ENCODE measurements at places on chromosomes 2 and 18.

DNA sequence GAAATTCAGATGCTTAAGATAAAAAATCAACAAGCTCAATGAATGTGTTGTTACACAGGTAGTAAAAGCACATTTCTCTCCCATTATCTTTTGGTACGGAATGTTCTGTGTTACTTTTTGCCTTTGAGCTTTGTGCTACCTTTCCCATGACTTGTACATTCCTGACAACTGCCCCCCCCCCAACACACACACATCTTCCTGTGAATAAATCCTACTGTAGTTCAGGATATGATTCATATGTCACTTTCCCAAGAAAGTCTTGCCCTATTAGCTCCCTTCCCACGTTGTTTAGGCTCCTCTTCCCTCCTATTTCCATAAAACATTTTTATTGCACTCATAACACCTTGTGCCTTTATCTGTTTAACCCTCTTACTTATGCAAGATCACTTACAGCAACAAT is 442.6 kb upstream of the LRATD1 start:
- no peak for DNase-seq

- no peak for DNase-seq
Observed at GRCh38 chr2:71668326-71669057, 215.1 kb downstream of the DYSF start.

DNA sequence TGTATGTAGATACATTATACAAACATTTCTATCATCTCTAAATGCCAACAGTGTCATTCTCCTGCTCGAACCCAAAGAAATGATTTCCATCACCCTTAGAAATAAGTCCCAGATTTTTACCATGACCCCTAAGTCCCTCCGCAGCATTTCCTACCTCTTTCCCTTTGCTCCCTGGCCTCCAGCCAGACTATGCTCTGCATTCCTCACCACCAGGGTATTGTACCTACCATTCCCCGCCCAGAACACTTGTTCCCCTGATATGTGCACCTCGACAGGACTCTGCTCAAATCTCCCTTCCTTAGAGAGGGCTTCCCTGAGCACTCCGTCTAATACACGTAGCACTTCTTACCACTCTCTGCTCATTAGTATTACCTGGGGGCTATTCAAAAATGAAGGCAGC is 630.2 kb downstream of the ARHGAP15 start:
- no peak for DNase-seq

GRCh38 chr2:134194519-134194918 is 59.4 kb upstream of the MGAT5 start:
- DNase-seq, result no peak

- no peak for DNase-seq
Observed at GRCh38 chr2:130378206-130378897, 22.5 kb downstream of the PTPN18 start.

GRCh38 chr2:129780316-129781270 is 198.9 kb upstream of the RAB6C start:
- no peak for DNase-seq

GRCh38 chr2:231935207-231935524 is 9.0 kb upstream of the NPPC start:
- DNase-seq, result no peak

DNA sequence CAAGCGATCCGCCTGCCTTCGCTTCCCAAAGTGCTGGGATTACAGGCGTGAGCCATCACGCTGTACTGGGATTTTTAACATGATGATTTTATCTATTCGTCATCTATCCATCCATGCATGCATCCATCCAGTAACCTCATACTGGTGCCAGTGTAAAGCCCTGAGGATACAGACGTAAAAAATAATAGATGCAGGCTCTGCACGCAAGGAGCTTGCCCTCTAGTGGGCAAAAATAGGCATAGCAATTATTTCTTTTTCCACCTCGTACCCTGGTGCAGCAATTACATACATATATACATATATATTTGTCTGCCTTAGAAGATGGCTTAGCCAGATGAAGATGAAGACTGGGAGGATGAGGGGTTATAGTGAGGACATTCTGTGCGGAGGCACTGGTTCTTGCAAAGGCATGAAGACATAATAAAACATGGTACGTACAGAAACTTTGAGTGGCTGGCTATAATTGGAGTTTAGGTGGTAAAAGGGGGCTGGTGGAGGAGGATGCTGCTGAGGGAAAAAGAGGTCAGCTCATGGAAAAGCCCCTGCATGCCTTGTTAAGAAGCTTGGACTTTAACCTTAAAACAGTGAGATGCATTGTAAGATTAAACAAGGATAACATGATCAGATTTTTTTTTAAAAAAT is 19.6 kb upstream of the RPIA start:
- peak; percentile 83 for DNase-seq

DNA sequence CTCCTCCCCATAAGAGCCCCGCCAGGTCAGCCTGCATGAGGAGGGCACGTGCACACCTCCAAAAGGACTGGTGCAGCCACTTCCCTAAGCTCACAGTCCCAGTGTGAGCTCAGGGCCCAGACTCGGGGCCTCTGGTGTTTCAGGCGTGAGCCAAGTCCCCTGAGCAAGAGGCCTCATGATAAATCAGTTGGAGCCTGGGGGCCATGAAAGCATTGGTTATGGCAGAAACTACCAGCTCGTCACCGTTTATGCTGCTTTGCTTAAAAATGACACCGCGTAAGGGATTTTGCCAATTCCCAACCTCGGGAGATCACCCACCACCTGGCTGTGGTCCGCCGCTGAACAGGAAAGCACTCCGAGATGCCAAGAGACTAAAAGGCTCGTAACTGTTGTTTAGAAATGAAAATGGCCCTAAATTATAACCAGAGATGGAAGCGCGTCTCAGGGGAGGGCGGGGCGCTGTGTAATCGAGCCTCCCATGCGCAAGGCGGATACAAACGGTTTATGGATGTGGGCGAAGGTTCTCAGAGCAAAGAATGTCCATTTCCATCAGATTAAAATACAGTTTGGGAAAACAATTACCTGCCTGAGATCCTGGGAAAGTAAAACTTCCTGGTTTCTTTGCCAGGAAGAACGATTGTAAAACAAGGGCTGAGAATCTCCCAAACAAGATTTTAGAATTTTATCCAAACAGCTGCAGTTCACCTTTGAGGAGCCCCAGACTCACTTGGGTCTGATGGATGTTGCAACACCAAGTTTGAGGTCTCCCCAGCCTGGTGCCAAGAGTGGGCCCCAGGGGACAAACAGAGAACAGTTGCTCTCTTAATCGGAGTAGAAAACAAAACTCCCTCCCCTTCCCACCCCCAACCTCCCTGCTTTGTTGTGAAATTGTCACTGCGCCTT is 141.4 kb downstream of the BCL2 start:
- DNase-seq, result peak; percentile 80

DNA sequence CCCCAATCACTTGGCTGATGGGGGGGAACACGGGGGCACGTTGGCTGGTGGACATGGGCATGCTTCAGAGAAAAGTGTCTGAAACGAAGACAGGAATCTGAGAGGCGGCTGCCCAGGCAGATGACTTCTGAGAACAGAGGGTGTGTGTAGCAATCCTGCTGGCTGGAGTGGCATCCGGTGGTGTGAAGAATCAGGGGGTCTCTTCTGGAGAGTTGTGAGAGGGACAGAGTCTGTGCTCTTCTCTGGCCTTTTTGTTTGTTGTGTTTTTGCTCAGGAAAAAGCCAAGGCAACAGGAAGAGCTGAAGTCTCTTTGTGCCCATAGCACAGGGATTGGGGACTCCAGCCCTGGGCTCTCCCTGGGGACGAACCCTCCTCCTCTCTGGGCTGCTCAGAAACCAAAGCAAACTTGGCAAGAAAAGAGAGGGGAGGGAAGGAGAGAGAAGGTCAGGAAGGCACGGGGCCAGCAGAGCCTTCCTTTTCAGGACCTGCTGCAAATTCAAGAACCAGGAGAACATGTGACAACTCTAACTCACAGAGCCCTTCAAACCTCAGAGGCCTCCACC is 97.0 kb upstream of the SMAD2 start:
- peak; percentile 21 for DNase-seq

DNA sequence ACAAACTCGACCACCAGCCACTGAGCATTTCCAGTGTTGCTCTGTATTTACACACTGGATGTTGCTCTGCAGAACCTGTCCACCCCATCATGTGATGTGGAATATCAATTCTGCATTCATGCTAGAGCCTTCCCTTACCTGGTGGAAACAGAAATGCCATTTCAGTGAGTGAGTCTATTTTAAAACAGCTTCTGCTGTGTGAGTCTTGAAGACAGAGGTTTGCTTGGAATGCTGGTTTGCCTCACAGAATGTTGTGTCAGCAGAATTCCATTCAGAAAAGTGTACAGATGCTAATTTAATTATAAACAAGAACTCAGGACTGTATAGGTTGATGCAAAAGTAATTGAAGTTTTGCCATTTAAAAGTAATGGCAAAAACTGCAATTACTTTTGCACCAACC is 118.3 kb downstream of the MAP3K20 start:
- peak; percentile 52 for DNase-seq

DNA sequence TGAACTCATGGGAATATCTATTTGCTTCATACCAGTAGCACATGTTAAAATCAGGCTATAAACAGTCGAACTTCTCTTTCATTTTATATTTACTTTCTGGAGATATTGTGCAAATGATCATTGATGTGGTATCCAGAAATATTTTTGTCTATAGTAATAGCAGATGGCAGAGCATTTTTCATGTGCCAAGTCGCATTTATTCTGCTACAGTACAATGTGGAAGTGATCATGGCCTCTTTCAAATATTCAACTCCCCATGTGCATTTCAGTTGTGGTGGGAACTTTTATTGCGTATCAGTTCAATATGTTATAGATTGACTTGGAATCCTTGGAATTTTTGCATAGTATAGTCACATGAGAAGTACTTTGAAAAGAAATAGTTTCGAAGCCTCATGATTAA is 57.4 kb downstream of the RHBDD1 start:
- peak; percentile 76 for DNase-seq

DNA sequence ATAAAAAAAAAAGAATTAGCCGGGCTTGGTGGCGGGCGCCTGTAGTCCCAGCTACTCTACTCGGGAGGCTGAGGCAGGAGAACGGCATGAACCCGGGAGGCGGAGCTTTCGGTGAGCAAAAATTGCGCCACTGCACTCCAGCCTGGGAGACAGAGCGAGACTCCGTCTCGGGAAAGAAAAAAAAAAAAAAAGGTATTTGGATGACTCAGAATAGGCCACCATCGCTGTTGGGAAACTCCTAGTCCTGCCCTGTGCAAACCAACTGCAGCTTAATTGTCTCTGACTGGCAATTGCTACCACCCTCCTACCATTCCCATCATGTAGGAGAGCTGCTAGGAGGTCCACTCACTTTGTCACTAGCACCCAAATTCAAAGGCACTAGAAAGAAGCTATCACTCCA is 43.5 kb downstream of the ATP8B1 start:
- no peak for DNase-seq

- no peak for DNase-seq
Observed at GRCh38 chr2:120167272-120167671, 55.9 kb downstream of the TMEM185B start.

DNA sequence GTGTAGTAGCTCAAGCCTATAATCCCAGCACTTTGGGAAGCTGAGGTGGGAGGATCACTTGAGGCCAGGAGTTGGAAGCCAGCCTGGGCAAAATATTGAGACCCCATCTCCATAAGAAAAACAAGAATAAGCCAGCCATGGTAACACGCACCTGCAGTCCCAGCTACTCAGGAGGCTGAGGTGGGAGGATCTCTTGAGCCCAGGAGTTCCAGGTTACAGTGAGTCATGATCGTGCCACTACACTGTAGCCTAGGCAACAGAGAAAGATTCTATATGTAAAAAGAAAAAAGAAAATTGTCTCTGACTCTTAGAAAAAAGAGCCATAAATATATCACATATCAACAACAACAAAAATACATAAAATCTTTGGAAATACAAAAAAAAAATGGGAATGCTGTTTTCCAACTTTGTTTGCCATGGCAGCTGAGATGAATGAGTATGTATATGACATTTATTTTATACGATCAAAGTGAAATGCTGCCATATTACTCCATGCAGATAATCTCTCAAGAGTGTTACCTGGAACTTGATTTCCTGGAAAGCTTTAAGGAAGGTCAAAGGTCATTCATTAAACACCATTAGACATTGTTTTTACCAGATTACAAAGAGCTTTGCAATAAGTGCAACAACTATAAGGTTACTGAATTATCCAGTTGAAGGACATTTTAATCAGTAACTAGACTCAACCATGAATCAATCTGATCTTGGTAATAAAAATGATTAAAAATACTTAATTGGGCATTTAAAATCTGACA is 19.7 kb upstream of the DAPL1 start:
- no peak for DNase-seq

DNA sequence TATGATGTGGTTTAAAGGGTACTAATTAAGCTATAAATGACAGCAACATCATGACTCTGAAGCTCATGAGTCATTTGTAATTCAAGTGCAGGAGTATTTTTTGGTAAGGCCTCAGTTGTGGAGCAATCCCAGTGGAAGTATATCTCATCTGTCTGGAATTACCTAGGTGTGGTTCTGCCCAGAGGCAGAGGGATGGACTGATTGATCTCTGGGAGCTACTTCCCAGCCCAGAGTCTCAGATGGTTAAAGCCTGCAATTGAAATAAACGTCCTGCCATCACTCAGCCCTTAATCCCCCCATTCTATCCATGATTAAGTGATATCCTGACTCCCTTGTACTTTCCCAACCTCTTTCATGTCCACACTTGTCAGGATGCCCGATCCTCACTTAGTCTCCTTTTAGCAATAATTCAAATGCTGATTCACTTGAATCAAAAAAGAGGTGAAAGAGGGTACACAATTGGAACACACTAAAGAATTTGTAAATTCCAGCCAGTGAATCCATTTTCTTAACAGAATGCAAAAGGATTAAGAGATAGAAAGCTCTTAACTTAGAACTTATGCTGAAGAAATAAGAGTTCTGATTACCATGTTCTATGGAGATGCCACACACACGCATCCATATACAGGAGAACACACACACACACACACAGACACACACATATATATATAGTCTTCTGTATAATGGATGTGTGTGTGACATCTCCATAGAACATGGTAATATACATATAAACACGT is 664.4 kb downstream of the NYAP2 start:
- DNase-seq, result peak; percentile 69

- DNase-seq, result peak; percentile 51
Observed at GRCh38 chr2:75523313-75524275, 37.1 kb downstream of the EVA1A start.

- DNase-seq, result no peak
Observed at GRCh38 chr2:30684996-30685395, 122.2 kb downstream of the CAPN13 start.

GRCh38 chr2:16251511-16252225 is 311.3 kb downstream of the MYCN start:
- DNase-seq, result no peak

GRCh38 chr2:42639340-42640077 is 71.1 kb downstream of the MTA3 start:
- no peak for DNase-seq

GRCh38 chr2:130307850-130308249 is 34.8 kb upstream of the IMP4 start:
- no peak for DNase-seq
